ENCODE measurements at places on chromosomes 3 and 15.

GRCh38 chr3:127351775-127352350 is 64.0 kb upstream of the PRR20G start:
- DNase-seq: no peak

DNA sequence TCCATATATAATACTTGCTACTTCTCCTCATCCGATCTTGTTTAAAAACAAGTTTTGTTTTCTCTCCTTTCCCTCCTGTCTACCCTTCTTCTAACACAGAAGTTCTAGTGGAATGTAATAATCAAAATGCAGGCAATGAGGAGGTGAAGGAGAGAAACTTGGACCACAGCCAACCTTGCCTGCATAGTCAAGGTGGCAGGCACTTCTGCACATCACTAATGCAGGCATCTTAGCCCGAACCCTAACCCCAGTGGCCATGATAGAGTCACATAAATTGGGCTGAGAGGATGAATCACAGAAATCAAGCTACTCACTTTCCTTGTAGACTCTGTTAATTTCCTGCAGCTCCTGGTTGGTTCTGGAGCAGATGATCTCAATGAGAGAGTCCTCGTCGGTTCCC is 41.0 kb downstream of the ANXA2 start:
- no peak for DNase-seq

DNA sequence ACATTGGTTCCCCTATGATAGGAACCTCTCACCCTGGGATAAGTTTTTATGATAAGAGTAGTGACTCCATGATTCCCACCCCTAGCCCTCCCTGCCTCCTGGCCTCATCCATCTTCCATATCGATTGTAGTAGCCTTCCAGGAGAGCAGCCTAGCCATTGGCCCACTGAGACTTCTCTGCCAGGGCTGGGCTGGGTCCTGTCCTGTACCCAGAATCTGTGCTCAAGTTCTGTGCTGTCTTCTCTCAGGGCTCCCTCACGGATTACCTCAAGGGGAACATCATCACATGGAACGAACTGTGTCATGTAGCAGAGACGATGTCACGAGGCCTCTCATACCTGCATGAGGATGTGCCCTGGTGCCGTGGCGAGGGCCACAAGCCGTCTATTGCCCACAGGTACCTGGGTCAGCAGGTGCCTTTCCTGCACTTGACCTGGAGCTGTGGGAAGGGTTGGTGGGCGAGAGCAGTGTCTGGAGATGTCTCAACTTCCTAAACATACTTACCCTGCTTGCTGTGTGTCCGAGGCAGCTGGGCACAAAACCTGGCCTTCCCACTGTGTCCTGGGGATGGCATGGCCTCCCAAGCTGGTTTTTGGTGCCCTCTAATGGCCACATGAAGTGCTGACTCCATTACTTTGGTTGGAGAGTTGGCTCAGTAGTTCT is 16.6 kb upstream of the EXOG start:
- peak; percentile 3 for DNase-seq

DNA sequence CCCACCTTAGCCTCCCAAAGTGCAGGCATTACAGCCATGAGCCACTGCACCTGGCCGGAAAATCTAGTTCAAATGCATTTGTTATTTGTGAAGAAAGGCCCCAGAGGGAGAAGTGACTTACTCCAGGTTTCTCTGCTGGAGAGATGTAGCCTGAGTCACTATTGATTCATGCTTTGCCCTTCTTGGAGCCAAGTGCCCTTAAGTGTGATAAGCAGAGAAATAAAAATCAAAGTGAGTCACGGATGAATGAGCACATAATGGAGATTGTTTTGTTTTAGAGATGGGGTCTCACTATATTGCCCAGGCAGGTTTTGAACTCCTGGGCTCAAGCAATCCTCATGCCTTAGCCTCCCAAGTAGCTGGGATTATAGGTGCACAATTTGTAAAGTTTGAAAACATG is 33.1 kb downstream of the CDC25A start:
- DNase-seq: no peak

- DNase-seq: no peak
Measured at GRCh38 chr15:89803941-89804800, 10.5 kb downstream of the ANPEP start.

DNA sequence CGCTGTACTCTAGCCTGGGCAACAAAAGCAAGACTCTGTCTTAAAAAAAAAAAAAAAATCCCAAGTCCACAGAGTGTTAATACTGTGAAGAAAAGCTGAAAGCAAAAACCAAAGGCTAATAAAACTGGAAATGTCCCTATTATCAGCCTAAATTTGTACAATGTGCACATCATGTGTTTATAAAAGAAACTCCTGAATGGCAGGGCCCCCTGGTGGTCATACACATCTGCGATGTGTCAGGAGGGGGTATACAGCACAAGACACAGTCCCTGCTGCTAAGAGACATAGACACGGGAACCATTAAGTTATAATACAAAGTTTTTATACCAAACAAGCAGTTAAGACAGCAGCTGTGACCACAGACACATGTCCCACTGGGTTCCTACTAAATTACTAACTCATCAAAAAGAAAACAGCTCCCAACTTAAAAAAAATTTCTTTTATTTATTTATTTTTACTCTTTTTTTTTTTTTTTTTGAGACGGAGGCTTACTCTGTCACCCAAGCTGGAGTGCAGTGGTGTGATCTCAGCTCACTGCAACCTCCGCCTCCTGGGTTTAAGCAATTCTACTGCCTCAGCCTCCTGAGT is 31.0 kb downstream of the IDH2 start:
- peak; percentile 23 for DNase-seq

DNA sequence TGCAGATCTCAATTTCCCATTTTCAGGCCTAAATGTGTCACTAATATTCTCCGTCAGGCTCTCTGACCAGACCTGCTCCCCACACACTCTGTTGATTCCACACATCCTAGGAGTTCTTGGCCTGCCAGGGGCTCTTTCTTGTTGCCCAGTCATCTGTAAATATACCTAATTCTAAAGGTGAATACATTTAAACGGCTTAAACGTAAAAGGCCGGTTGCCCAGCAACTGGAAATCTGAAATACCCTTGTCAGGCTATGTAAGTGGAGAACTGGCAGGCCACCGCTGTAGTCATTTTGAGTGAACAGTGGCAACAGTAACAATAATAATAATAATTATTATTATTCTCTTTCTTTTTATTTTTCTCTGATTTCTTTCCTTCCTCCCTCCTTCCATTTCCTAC is 302.7 kb downstream of the AGBL1 start:
- DNase-seq: no peak

DNA sequence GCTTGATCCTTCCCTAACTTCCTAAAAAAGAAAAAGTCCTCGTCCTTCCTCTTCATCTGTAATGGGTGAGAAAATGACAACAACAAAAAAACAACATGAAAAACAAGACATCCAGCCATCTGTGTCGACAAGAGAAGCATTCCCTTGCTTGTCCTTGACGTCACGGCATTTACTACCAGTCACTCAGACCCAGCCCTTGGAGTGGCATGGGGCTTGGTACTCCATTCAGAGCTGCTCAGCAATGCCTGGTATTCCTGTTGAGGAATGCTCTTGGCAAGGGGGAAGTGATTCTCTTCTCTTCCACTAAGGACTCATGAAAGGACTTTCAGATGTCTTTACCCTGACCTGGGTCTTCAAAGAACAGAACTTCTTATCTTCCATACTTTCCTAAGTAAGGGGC is 339.7 kb upstream of the RASGRP1 start:
- no peak for DNase-seq

- no peak for DNase-seq
Measured at GRCh38 chr3:13004376-13004775, 68.9 kb downstream of the IQSEC1 start.
